SHP77 (cell line): ENCODE measurements at places on chromosomes 1 and 21.

- no peak for DNase-seq
Measured at GRCh38 chr1:231201375-231201978, 39.5 kb upstream of the GNPAT start.

DNA sequence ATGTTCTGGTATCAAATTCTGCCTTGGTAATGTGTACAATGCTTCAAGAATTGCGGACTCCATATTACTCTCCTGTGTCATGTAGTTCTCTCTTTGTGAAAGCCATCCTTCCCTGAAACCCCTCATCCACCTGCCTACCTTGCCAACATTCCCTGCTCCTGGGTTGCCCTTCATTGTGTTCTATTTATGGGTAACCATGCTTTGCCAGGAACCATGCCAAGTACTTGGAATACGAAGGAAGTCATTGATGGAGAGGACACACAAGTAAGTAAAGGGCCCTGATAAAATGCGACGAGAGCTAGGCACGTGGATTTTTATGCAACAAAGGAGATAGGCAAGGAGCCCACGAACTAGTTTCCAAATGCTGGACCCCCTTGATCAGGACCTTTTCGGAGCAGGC lies 300.8 kb downstream of the DISC1 start:
- DNase-seq: peak; percentile 41

DNA sequence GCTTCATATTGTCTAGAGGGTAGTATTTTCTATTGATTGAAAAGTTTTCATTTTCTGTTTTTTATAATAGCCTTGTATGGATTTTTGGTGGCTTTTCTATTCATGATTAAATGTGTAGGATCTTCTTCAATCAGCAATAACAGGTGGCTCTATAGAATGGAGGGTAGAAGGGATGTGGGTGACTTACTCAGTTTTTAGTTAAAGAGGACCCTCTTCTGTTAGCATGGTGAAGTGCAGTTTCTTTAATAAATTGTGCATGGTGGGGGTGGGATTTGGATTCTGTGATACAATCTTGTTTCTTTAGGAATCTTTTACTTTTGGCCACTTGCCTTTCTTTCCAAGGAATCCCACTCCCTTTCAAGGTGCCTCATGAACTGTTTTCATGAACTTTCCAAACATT lies 64.7 kb downstream of the SLC35A3 start:
- peak; percentile 11 for DNase-seq

DNA sequence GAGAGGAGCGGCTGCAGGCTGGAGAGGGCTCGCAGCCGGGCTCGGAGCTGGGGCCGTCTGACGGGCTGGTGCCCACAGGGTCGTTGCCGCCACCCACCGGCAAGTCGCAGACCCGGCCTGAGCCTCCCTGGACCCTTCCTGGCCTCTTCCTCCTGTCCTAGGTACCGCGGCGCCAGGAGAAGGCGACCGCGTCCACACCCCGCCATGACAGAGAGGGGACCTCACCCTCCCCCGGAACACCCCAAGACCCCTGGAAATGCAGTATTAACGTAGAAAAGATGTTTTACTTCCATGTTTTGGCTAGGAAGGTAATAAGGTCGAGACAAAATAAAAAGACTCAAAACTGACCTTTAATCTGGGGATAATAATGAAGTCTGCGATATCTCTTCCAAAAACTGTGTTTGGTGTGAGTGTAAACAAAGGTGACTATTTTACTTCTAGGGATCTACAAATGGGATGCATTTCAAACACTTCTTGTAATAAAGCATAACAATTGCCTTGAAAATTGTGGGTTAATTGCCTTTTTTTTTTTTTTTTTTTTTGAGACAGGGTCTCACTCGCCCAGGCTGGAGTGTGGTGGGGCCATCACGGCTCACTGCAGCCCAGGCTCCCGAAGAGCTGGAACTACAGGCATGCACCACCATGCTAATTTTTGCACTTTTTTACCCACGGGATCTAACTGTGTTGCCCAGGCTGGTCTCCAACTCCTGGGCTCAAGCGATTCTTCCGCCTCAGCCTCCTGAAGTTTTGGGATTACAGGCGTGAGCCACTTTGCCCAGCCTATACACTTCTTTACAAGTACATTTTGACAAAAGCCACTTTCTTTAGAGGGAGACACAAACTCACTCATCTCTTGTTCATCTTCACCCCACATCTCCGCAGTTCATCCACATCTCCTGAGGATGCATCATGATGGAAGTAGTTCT lies 838 bp upstream of the RSRP1 start:
- peak; percentile 91 for DNase-seq

DNA sequence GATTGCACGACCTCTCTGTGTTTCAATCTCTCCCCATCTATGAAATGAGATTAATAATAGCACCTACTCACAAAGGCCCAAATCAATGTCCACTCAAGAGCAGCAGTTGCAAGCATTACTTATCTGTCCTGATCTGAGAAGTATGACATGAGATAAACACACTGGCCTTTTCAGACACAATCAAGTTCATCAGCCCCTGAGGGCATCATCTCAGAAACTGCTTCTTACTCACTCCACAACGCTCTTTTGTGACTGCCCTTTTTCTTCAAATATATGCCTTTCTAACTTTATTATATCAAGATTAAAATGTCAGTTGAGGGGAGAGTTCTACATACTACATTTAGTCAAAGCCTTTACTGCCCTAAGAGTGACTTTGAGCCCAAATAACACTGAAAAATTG lies 371.9 kb upstream of the SPAG17 start:
- no peak for DNase-seq
